ENCODE measurements at places on chromosomes 1 and 21.

DNA sequence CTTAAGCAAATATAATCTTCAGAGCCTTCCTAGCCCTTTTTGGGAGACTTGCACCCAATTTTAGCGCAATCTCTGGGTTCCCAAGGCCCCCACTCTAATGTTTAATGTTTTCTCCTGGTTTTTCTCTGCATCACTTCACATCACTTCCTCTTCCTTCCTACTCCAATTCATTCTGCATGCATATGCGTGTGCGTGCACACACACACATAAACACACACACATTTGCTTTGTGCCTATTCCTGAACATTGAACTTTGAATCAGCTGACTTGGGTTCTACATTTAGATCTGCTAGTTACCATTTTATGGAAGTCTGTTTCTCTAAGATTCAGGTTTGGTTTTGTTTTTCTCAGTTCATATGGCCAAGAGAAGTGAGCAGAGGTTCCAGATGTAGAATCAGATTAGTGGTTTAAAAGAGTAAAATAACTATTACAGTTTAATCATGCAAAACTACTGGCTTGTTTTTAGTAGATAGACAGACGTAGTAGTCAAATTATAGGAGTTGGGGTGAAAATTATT is 7.4 kb upstream of the EDEM3 start:
- no peak for DNase-seq

GRCh38 chr1:184929711-184930202 is 44.6 kb downstream of the NIBAN1 start:
- peak; percentile 33 for DNase-seq

GRCh38 chr1:55951291-55951690 is 628.1 kb downstream of the PLPP3 start:
- DNase-seq: no peak

DNA sequence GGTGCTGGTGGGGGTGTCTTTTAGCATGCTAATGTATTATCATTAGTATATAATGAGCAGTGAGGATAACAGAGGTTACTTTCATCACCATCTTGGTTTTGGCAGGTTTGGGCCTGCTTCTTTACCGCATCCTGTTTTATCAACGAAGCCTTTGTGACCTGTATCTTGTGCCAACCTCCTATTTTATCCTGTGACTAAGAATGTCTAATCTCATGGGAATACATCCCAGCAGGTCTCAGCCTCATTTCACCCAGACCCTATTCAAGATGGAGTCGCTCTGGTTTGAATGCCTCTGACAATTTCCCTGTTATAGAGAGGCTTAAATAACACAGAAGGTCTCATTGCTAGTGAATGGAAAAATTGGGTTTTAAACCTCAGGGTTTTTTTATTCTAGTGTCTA is 300.8 kb upstream of the PROX1 start:
- DNase-seq: no peak

- DNase-seq: no peak
These were observed 35.2 kb upstream of the B3GALT2 start for GRCh38 chr1:193221651-193222050.

- DNase-seq: no peak
These were observed 34.3 kb upstream of the GALNT2 start for GRCh38 chr1:230032516-230033281.

- DNase-seq: no peak
These were observed 86.6 kb upstream of the ACTRT2 start for GRCh38 chr1:2934642-2935081.
